GM20000 (cell line): ENCODE measurements at places on chromosomes 11 and 22.

DNA sequence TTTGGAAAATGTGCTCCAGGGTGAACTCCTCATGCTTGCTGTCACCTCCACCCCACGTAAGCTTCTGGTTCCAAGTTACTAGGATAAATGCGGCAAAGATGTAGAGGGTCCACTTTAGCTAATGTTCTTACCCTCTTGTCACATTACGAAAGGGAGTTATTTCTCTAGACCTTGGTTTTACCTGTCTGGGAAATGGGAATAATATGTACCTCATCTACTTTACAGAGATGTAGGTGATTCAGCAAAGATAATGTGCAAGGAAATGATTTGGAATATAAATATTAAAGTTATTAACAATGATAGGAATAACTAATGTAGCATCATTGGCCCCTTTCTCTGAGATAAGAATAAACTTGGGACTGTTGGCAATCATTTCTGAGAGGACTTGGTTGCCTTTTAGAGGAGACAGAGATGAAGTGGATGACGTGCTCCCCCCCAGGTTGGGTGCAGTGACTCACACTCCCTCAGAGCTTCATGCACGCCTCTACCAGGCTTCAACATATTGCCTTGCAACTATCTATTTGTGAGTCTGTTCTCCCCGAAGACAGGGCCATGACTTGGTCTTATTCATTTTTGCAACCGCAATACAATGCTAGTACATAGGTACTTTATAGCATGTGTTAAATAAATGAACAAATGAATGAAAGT is 97.1 kb downstream of the ME3 start:
- no peak for DNase-seq

GRCh38 chr22:26170112-26170492 is 840 bp downstream of the SEZ6L start:
- no peak for DNase-seq

DNA sequence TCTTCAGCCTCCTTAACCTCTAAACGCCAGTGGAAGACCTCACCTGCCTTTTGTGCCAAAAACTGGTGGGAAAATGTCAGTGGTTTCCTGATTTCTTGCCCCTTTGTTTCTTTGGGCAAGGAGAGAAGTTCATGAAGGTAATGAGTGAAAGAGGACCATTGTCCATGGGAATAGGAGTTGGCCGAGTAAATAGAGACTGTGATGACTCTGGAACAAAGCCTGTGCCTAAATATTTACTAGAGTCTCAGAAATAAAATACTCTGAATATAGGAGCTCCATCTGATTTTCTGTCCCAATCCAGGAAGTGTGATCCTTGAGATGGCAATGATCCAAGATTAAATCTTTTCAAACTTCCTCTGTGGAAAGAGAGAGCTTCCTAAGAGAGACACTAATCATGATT is 12.0 kb downstream of the SLC5A1 start:
- DNase-seq = no peak

- no peak for DNase-seq
These were observed 57.0 kb upstream of the CD5 start for GRCh38 chr11:61045271-61045670.

DNA sequence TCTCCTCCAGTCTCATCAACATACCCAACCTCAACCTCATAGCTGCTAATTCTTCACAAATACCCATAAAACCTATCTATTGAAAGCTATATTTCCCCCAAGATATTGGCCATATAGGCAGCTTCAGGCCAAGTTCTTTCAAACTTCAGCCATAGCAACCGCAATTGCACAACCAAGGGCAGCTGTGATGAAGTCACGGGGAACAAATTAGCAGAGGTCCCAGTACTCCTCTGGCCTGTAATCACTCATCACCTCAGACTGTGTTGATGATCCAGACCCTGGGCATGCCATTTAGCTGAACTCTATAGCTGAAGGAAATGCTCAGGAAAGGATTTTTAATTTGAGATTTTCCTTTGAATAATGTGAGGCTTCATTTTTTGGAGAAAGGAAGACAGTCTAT is 84.1 kb downstream of the SLC1A2 start:
- DNase-seq = no peak

DNA sequence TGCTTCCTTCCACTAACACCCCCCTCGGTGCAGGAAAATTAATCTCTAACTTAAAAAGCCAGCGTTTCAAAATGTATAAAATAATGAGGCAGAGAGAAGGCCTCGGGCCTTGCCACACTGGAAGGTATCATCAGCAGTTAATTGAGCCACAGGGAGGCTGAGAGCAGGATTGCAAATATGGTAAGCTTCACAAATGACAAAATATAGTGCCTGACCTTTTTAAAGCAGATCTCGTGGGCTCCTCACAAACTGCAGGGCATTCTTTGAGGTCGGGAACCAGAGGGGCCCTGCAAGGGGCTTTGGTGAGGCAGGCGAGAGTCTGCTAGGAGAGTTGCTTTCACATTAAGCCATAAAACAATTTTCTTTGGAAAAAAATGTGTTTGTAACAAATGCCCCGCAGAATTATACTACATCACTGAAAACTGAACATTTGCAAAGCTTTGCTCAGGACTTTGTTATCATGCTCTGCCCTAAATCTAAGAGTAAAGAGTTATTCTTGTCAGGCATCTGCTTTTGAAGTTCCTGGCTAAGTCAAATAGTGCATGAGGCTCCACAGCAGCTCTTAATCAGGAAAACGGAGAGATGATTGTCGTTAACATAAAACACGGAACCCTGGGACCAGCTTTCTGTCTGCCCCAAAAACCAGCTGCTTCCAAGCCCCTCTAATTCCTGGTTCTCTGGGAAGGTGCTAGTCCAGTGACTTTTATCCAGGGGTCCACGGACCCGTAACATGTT is 61.4 kb upstream of the SYT13 start:
- DNase-seq = no peak

- DNase-seq = no peak
These were observed 16.2 kb downstream of the OR5D16 start for GRCh38 chr11:55854704-55855103.

DNA sequence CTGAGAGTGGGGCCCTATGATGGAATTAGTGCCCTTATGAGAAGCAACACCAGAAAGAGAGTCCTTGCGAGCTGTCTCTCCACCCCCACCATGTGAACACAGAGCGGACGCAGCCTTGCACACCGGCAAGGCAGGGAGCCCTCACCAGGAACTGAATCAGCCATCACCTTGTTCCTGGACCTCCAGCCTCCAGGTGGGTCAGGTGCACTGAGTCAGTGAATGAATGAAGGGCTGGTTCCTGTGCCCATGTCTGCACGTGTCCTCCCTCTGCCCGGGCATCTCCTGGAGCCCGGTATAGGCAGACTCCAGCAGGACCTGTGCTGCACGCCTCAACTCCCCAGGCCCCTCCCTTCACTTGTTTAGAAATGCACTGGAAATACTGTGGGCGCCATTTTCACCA is 54.9 kb downstream of the LINC01488 start:
- no peak for DNase-seq

DNA sequence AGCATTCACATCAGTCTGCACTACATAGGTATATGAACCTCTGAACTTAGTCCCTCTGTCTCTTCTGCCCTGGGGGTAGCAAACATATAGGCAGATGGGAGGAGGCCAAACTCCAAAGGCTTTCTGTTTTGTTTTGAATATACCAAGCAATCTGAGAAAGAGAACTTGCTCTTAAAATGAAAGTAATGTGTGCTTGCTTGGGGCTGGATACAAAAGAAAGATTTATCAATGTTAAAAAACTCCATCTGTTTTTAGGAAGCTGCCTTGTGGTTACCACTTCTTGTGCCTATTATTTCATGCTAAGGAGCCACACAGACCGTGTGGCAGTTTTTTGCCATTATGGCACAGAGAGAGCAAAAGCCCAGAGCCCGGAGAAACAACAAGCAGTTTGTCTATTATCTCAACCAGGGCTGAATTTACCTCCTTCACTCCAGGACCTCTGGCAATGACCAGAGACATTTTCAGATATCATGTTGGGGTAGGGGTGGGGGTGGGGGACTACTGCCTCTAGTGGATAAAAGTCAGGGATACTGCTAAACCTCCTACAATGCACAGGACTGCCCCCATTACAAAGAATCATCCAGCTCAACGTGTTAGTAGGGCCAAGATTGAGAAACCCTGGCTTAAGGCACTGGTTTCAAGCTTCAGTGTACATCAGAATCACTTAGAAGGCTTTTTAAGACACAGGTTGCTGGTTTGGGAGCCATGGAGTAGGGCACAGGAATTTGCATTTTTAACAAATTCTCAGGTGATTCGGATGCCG is 124.2 kb downstream of the APIP start:
- peak; percentile 29 for DNase-seq

DNA sequence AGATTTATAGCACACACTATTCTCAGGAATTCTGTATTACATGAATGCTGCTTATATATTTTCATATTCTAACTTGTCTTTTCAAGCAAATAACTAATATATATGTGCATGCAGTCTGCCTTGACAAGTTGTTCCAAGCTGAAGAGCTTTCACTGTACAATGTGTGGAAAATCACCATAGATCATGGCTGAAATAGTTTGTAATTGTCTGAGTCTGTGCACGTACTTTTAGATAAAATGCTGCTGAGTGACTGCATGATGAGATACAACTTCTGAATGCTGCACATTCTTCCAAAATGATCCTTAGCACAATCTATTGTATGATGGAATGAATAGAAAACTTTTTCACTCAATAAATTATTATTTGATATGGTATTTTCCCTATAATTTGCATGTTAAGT is 58.9 kb downstream of the SLC5A12 start:
- no peak for DNase-seq

GRCh38 chr11:130728185-130729180 is 187.8 kb downstream of the SNX19 start:
- DNase-seq = no peak

- no peak for DNase-seq
These were observed 789.8 kb upstream of the API5 start for GRCh38 chr11:42521994-42522393.

- DNase-seq = no peak
These were observed 13.4 kb downstream of the TMEM184B start for GRCh38 chr22:38259370-38259769.

DNA sequence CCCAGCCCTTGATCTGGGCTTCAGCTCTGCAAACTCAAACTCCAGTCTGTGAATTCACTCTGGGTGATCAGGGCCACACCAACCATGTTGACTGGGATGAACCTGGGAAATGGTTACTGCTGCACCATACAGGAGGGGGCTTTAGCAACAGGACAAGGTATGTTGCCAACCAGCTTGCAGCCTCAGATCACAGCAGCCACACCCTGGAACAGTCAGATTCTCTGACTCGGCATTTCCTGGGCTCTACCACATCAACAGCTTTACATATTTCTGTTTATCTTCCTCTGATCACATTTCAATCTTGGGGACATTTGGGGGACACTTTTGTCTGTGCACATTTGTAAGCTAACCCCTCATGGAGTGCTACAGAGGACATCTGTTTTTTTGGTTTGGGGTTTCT is 267.0 kb upstream of the NCAM1 start:
- no peak for DNase-seq

DNA sequence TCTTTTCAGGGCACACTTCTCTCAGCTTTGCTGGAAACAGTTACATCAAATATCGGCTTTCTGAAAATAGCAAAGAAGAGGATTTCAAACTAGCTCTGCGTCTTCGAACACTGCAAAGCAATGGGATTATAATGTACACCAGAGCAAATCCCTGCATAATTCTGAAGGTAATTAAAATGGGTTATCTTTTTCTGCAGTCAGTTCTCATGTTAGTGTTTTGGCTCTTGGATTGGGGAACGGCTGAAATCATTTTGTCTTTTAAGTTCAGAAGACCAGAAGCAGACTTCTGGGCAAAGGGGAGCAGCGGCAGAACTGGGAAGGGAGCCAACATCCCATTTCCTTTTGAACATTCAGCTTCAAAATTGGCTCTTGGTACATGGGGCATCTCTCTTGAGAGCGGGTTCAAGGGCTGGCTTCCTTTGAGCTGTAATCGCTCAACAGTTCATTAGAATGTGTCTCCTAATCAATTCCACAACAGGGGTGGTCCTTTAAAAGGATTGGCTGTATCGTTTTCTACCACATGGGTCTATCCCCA is 110.2 kb upstream of the MTNR1B start:
- DNase-seq = no peak

- DNase-seq = no peak
These were observed 8.1 kb downstream of the BCL9L start for GRCh38 chr11:118917481-118918127.

DNA sequence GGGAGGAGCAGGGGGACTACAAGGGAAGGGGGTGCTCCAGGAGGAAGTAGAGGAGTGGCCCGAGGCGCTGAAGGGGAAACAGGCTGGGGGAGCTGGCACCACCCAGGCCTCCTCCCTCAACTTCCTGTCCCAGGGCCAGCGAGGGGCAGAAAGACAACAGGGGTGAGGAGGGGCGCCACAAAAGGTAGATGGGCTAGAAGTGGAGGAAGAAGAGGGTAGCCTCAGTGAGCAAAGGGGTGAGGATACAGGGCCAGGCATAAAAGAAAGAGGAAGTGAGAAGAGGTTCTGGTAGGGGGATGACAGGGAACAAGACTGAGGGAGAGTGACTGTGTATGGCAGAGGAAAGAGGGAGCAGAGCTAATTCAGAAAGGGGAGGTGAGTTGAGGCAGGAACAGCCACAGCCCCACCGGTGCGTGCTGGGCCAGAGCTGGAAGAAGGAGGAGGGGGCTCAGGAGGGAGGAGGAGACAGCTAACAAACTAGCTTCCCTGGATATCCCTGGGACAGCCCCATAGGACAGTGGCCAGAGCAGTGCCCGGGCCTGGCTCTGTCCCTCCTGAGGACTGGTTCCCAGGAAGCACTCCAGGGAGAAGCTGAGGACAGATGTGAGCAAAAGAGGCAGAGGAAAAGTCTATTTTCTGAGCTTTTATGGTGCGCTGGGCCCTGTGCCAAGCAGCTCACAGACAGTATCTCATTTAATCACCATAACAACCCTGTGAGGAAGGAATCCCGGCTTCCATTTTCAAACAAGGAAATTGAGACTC is 8.5 kb downstream of the DCHS1 start:
- DNase-seq = peak; percentile 81

GRCh38 chr11:79113054-79113690 is 327.7 kb downstream of the TENM4 start:
- DNase-seq = no peak

- DNase-seq = no peak
These were observed 90.0 kb upstream of the LINC01488 start for GRCh38 chr11:69391192-69392103.

DNA sequence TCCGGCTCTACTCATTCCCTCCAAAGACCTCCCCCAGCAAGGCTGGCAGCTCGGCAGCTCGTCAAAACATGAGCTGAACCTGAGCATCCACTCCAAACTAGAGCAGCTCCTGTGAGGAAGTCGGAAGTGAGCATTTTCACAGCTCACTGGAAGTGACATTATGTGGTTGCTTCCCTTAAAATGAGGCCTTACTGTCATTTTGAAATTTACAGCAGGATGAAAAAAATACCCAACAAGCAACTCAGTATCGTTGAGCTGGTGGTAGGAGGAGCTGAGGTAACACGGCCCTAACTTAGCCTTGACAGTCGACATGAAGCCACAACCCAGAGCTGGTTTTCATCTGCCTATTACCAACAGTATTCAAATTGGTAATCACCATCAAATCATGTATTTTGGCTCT is 38.0 kb upstream of the ARFGAP3 start:
- peak; percentile 66 for DNase-seq
